ENCODE measurements at places on chromosomes 11 and 22. TPM values are rescaled to one million over a fixed set of nuclear protein-coding genes. Genes with fewer than 3 reads are reported as not detected.

- H3K36me3 ChIP-seq = no peaks in the 10 kb centered on the region
- H3K27ac ChIP-seq = no peak overlapping the region
- peaks cover 4% of the 10 kb centered on the region for H3K4me1 ChIP-seq
- H3K27me3 ChIP-seq = no peaks in the 10 kb centered on the region
- H3K4me3 ChIP-seq = no peak overlapping the region
Measured at GRCh38 chr11:109553284-109553683, 131.3 kb downstream of the C11orf87 start.

- no peak overlapping the region for H3K27ac ChIP-seq
- H3K36me3 ChIP-seq = no peaks in the 10 kb centered on the region
- H3K27me3 ChIP-seq = no peaks in the 10 kb centered on the region
Measured at GRCh38 chr11:41486424-41486823, 27.0 kb upstream of the LRRC4C start.

DNA sequence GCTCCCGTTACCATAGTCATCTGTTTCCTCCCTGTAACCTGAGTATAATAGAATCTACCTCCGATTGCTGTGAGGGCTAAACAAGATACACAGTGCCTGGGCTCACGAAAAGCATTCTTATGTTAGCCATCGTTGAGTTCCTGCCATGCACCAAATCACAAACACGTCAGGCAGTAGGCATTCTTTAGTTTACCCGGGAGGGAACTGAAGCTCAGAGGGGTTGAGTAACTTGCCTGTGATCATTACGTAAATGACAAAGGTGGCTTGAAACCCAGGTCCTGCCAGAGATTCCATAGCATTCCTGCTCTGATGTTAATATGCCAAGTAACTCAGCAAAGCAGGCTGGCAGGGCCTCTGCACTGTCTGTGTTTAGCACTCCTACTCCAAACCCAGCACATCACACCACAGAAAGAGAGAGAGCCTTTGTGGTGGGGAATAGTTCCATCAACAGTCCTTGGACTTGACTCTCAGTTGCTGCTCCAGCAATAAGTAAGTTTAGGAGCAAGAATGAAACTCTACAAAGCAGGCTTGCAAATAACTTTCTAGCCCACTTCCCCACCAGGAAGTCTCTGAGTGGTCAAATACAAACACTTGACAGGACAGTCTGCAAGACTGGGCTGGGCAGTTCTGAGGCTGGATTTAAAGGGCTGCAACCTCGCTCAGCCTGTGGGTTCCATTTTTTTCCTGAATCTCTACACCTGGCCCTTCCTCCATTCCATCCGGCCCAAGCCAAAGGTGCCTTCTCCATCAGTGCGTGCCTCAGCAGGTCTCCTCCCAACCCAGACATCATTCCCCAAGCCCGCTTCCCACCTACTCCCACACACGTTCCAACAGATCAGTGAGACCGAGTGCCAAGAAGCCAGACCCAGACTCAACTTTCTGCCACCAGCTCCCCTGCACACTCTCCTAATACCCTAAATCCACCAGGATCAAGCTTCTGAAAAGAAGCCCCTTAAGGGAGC lies 1.1 kb downstream of the SCN2B start:
- H3K4me1 ChIP-seq = peaks cover 6% of the 10 kb centered on the region
- H3K4me3 ChIP-seq = no peak overlapping the region
- H3K36me3 ChIP-seq = no peaks in the 10 kb centered on the region

DNA sequence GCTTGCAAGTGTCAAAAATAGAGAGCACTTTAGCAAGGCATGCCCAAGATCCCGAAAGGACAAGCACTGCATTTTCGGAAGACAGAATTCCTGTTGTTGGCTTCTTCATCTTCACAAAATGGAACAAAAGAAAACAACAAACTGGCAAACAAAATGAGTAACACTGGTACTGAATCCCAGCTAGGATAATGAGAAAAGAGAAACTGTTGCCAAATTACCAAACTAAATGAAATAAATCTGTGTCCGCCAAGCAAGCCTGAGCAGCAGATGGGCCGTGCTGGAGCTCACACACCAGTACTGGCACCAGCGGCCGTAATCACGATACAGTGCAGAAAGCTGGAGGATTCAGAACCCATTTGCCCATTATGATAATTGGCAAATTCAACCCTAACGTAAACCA lies 30.6 kb downstream of the TUB start:
- no peaks in the 10 kb centered on the region for H3K36me3 ChIP-seq
- H3K4me1 ChIP-seq = no peaks in the 10 kb centered on the region
- H3K4me3 ChIP-seq = no peak overlapping the region

- no peaks in the 10 kb centered on the region for H3K4me1 ChIP-seq
- no peaks in the 10 kb centered on the region for H3K27me3 ChIP-seq
- H3K36me3 ChIP-seq = no peaks in the 10 kb centered on the region
- DNase-seq = peak; percentile 29
Measured at GRCh38 chr11:1341928-1342524, 32.6 kb upstream of the TOLLIP start.

DNA sequence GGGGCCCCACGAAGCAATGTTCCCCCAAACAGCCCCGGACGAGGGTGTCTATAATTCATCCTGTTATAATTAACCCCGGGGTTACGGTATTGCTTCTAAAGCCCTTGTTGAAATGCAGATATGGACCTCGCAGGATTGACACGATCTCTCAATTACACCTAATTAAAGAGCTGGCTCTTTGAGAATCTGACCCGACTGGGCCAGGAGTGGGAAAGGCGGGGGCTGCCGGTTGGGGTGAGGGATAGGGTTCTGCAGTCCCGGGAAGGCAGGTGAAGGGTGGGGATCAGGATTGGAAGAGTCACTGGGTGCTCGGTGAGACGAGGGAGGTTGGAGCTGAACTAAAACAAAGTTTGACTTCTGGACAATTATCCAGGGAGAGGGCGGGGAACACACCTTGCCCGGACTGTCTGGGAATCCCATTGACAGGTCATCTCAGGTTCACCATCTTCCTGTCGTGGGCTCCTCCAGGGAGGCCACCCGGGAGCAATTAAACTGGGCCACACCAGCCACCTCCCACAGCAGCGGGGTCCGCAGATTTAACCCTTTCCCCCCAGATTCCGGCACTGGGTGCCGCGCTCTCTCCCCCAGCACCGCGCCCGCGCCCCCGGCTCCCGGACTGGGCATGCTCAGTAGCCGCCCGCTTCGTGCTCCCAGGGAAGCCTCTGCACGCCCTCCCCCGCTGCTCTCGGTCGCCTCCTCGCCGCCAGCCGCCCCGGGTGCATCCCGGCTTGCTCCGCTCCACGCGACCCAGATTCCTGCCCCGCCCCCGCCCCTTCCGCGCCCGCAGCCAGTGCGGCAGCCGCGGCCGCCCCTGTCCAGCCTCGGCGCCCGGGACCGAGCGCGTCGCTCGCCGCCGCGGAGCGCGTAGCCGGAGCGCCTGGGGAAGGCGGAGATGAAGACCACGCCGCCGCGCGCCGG lies at the start of gene ELMOD1:
Gene ELMOD1, plus strand, starts transcription at position 688 of the 918 bp plus-strand sequence. CDS start 27,043 bp downstream, outside the sequence.
- peaks cover 4% of the 10 kb centered on the region for H3K4me1 ChIP-seq
- no peaks in the 10 kb centered on the region for H3K36me3 ChIP-seq
- no peak within 1 kb of the TSS for H3K27ac ChIP-seq
- peak; percentile 72 for DNase-seq
- peaks cover 11% of the 10 kb centered on the region for H3K27me3 ChIP-seq

DNA sequence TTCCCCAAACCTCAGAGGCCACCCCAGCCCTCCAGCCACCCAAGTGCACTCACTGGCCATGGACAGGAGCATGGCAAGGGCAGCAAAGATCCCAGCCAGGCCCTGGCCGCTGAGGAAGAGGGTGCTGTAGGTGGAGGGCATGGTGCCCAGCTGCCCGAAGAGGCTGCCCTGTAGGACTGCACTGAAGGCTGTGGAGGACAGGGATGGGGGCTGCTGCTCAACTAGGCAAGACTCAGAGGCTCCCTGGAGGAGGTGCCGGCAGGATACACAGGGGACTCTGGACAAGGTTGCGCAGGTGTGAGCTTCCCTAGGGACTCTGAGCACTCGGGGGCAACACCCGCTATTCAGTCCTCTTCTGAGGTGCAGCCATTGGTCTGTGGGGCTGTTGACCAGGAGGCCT lies 3.1 kb downstream of the SLC29A2 start:
- no peak overlapping the region for H3K4me3 ChIP-seq
- peaks cover 15% of the 10 kb centered on the region for H3K4me1 ChIP-seq
- H3K36me3 ChIP-seq = peaks cover 3% of the 10 kb centered on the region
- no peak for DNase-seq

DNA sequence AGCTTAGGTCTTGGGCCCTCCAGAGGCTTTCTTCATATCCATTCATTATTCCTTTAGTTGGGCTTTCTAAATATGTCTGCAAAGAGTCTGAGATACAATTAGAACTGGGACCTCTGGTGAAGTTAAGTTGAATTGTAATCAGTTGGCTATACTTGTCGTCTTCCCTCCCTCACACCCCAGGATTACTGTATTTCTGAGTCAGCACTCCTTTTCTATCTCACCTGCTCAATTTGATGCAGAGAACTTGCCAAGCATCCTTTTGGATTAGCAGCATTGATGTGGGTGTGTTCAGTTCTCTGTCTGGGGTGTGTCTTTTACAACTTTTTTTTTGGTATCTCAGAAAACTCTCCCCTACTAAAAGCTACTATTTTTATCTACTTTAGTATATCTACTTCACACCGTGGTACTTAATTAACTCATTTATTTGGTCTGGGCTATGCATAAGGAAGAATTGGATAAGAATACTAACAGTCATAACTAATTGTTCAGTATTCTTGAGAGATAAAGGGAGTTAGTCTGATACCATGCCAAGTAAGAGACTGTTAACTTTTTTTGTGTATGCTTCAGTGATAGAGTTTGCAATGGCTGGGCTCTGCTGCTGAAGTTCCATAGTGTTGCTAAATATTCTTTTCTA lies 15.1 kb downstream of the CTNND1 start:
- H3K4me1 ChIP-seq = peaks cover 85% of the 10 kb centered on the region
- no peak for DNase-seq
- no peaks in the 10 kb centered on the region for H3K27me3 ChIP-seq
- H3K4me3 ChIP-seq = no peak overlapping the region

DNA sequence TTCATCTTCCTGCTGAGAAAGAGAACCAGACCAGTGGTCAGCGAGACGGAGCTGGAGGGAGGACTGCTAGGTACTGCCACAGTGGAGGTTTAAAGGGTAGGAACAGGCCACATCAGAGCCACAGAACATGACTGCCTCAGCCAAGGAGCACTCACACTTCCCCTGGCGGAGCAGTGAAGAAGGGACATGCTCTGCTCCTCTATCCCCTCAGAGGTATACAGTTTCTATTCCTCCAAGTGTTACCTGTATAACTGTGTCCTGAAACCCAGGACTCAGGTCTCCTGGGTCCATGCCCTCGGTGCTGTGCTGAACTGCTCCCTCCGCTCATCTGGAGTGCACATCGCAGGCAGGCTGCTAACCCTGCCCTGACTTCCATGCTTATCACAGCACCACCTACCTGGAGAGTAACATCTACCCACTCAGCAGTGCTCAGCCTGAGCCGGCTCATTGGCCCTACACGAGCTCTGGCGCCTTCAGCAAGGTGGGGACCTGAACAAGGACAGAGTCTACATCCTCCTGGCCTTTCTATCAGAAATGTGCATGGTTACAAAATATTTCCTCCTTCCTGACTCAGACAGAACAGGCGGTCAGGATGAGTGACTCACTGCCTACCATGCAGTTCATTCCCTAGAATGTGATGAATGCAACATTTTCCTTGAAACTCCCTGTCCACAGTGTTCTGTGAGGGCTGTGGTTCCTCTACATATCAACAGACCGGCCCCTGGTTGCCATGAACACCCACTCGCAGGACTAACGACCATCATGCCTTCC lies 52.9 kb downstream of the C11orf58 start:
- no peak overlapping the region for H3K4me3 ChIP-seq
- no peaks in the 10 kb centered on the region for H3K36me3 ChIP-seq
- no peak overlapping the region for H3K27ac ChIP-seq
- H3K4me1 ChIP-seq = no peaks in the 10 kb centered on the region

- no peak overlapping the region for H3K4me3 ChIP-seq
- no peak overlapping the region for H3K27ac ChIP-seq
- no peak for DNase-seq
- H3K36me3 ChIP-seq = no peaks in the 10 kb centered on the region
- H3K27me3 ChIP-seq = no peaks in the 10 kb centered on the region
- peaks cover 43% of the 10 kb centered on the region for H3K4me1 ChIP-seq
Measured at GRCh38 chr11:2306452-2306823, 4.6 kb downstream of the TSPAN32 start.

DNA sequence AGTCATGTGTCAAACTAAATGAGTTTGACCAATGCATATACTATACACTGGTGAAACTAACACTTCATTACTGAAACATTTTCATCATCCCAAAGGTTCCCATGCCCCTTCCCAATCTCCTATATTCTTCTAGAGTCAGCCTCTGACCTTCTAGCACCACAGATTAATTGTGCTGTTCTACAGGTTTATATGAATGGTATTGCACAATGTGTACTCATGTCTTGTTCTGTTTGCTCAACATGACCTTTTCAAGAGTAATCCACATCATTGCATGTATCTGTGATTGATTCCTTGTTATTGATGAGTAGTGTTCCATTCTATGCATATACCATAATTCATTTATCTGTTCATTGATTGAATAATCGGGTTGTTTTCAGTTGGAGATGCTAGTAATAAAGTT lies 7.5 kb upstream of the OR8G1 start:
- no peak overlapping the region for H3K4me3 ChIP-seq
- no peaks in the 10 kb centered on the region for H3K36me3 ChIP-seq
- no peaks in the 10 kb centered on the region for H3K27me3 ChIP-seq
- no peaks in the 10 kb centered on the region for H3K4me1 ChIP-seq
- H3K27ac ChIP-seq = no peak overlapping the region
- DNase-seq = no peak

- DNase-seq = no peak
- no peaks in the 10 kb centered on the region for H3K27me3 ChIP-seq
- H3K27ac ChIP-seq = no peak overlapping the region
- H3K4me1 ChIP-seq = peaks cover 35% of the 10 kb centered on the region
Measured at GRCh38 chr11:111347002-111347722, 31.9 kb downstream of the POU2AF1 start.

DNA sequence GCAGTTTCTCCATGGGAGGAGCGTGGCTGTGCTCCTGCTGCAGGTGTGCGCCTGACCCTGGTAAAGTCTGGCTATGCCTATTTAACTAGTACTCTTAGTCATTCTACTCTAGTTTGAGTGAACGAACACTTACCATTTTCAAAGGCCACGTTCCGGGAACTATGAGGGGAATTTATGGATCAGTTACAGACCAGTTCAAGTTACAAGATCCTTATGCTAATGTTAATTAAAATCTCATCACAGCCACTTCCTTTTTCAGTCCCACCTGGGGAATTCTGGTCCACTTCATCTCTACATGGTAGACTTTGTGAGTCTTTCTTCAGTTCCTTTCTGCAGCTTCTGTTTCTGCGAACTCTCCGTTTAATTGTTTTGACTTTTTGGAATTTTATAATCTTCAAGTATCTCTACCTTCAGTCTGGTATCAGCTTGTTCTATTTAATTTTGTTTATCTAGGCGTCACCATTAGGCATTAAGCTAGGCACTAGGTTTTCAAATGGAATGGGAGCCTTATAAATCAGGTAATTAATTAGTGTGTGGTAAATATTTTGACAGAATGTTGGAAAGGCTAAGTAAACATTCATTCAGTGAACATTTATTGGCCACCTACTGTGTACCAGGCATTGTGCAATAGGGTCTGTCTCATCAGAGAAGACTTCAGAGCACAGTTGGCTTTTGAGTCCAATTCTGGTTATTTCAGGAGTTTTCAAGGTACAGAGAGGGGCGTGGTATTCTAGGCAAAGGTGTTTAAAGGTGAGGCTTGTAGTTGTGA lies 78.9 kb downstream of the GRK3 start:
- no peaks in the 10 kb centered on the region for H3K36me3 ChIP-seq
- no peak overlapping the region for H3K4me3 ChIP-seq
- no peaks in the 10 kb centered on the region for H3K27me3 ChIP-seq
- peak overlapping the region; percentile 6 for H3K27ac ChIP-seq

Gene LRFN4
- total RNA-seq = 14.1 TPM

Gene PELI3
- 21.0 TPM for total RNA-seq

Gene KAT5
- 70.1 TPM for total RNA-seq

Gene CD3G
- 0.32 TPM for total RNA-seq

Gene CD248
- 0.27 TPM for total RNA-seq

Gene FIBIN
- not detected for total RNA-seq

All from Caco-2 (cell line).